ENCODE measurements at places on chromosomes 7 and 10.

DNA sequence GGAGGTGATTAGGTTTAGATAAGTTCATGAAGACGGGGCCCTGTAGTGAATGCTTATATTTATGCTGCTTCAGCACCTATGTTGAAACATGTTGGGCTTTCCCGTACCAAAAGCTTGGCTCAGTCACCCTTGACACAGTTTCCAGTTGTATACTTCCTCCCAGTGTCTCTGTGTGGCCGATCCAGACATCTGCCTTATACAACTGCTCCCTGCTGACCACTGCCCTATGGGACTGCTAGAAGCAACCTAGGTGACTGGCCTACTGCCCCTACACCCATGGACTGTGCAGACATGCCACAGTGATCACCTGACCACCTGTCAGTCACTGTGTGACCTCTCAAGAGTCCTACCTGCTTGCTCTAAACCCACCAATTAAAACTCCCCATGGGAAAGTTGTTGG is 22.6 kb upstream of the TSPAN13 start:
- H3K27ac ChIP-seq: no peak overlapping the region
- no peaks in the 10 kb centered on the region for H3K27me3 ChIP-seq
- DNase-seq: no peak

GRCh38 chr10:8778713-8779112 is 724.2 kb downstream of the GATA3 start:
- no peak overlapping the region for H3K27ac ChIP-seq
- H3K4me1 ChIP-seq: no peaks in the 10 kb centered on the region
- H3K36me3 ChIP-seq: no peaks in the 10 kb centered on the region
- H3K27me3 ChIP-seq: no peaks in the 10 kb centered on the region
- no peak for DNase-seq

GRCh38 chr10:113033991-113034390 is 83.9 kb downstream of the TCF7L2 start:
- no peaks in the 10 kb centered on the region for H3K36me3 ChIP-seq
- DNase-seq: no peak
- no peaks in the 10 kb centered on the region for H3K4me1 ChIP-seq
- H3K27ac ChIP-seq: no peak overlapping the region
- H3K4me3 ChIP-seq: no peak overlapping the region

- H3K27me3 ChIP-seq: no peaks in the 10 kb centered on the region
- no peak overlapping the region for H3K4me3 ChIP-seq
- no peaks in the 10 kb centered on the region for H3K4me1 ChIP-seq
- no peak for DNase-seq
- no peak overlapping the region for H3K27ac ChIP-seq
Measured at GRCh38 chr10:35789996-35790395, 147.9 kb upstream of the FZD8 start.

GRCh38 chr10:112784022-112784461 is 166.0 kb upstream of the TCF7L2 start:
- H3K4me1 ChIP-seq: no peaks in the 10 kb centered on the region
- no peaks in the 10 kb centered on the region for H3K36me3 ChIP-seq
- no peak for DNase-seq
- H3K4me3 ChIP-seq: no peak overlapping the region
- no peak overlapping the region for H3K27ac ChIP-seq

- no peak overlapping the region for H3K27ac ChIP-seq
- no peaks in the 10 kb centered on the region for H3K4me1 ChIP-seq
- no peak for DNase-seq
- H3K36me3 ChIP-seq: no peaks in the 10 kb centered on the region
Measured at GRCh38 chr10:53314876-53315275, 542.3 kb upstream of the MBL2 start.

DNA sequence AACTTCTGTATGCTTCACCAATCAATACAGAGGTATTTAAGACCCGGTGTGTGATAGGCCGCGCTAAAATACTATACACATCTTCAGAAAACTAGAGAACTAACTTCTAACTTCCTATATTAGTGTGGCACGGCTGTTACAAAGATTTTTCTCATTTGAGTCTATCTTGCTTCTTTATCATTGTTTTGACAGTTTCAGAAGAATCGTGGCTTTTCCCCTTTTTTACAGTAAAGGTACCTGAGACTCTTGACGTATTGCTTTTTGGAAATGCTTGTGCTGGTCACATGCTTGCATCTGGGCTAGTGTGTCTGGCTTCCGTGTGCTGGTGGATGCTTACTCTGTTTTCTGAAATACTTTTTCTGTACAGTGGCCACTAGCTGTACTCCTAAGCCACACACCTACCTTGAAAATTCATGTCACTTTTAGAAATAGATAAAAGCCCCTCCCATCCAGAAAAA is 12.7 kb downstream of the IKZF1 start:
- H3K27ac ChIP-seq: no peak overlapping the region
- no peak for DNase-seq
- H3K27me3 ChIP-seq: no peaks in the 10 kb centered on the region

DNA sequence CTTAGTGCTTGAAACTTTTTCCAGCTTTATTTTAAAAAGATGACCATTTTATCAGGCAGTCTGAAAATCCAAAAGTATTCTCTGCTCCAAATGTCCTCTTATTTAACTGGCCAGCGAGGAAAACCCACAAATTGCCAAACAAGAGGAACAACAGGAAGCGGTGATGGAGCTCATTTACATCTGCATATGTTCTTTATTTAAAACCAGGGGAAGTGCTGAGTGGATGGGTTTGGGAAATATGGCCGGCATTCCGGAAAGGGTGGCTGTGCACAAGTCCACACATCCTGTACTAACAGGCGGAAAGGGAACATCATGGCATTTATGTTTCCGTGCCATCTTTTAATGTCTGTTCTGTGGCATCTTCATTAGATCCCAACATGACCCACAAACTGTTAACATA is 974.5 kb downstream of the LRMDA start:
- no peaks in the 10 kb centered on the region for H3K27me3 ChIP-seq
- no peaks in the 10 kb centered on the region for H3K36me3 ChIP-seq
- H3K4me3 ChIP-seq: no peak overlapping the region
- H3K4me1 ChIP-seq: no peaks in the 10 kb centered on the region
- H3K27ac ChIP-seq: no peak overlapping the region
- no peak for DNase-seq

- no peak for DNase-seq
- no peaks in the 10 kb centered on the region for H3K36me3 ChIP-seq
- H3K4me1 ChIP-seq: no peaks in the 10 kb centered on the region
- no peak overlapping the region for H3K27ac ChIP-seq
Measured at GRCh38 chr7:31074403-31075085, 22.4 kb downstream of the ADCYAP1R1 start.

DNA sequence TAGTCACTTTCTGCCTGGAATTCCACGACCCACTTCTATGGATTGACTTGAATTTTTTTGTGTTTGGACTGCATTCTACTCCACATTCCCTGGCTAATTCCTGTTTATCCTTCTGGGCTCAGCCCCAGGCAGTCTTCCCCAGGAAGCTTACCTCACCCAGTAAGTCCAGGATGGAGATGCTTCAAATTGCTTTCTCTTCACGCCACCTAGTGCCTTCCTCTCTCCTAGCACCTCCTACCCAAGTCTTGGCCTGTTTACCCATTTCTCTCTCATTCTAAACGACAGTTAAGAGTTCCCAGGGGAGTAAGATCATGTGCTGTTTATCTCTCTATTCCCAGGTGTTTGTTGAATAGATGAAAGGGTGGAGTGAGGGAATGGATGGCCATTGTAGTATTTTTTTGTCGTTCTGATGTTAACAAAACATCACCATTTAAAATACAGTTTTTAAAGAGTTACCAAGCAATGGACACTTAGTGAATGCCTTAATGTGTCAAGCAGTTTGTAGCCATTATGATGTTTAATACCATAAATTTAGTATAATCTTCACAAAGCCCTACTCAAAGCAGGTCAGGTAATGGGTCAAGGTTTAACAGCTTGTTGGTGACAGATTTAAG is 45.5 kb upstream of the TARP start:
- no peak overlapping the region for H3K4me3 ChIP-seq
- H3K27ac ChIP-seq: no peak overlapping the region
- no peaks in the 10 kb centered on the region for H3K36me3 ChIP-seq
- H3K27me3 ChIP-seq: no peaks in the 10 kb centered on the region
- no peaks in the 10 kb centered on the region for H3K4me1 ChIP-seq

- H3K4me1 ChIP-seq: no peaks in the 10 kb centered on the region
- no peaks in the 10 kb centered on the region for H3K36me3 ChIP-seq
Measured at GRCh38 chr10:35916791-35917190, 274.7 kb upstream of the FZD8 start.

DNA sequence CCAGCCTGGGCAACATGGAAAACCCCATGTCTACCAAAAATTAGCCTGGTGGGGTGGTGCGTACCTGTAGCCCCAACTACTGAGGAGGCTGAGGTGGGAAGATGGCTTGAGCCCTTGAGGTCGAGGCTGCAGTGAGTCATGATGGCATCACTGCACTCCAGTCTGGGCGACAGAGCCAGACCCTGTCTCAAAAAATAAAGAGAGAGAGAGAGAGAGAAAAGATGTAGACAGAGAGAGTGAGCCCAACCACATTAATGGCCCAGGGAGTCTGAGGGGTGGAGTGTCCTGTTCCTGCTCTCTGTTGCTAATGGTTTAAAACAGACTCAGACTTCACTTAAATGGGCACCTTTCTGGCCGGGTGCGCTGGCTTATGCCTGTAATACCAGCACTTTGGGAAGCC is 455.7 kb upstream of the GALNT17 start:
- DNase-seq: no peak
- H3K27me3 ChIP-seq: peaks cover 6% of the 10 kb centered on the region
- peaks cover 1% of the 10 kb centered on the region for H3K4me1 ChIP-seq
- no peak overlapping the region for H3K27ac ChIP-seq
- no peak overlapping the region for H3K4me3 ChIP-seq

GRCh38 chr10:4514445-4515108 is 311.4 kb upstream of the AKR1E2 start:
- H3K4me1 ChIP-seq: no peaks in the 10 kb centered on the region
- no peak overlapping the region for H3K4me3 ChIP-seq
- H3K27ac ChIP-seq: no peak overlapping the region

GRCh38 chr7:66016131-66016461 is 34.1 kb upstream of the GUSB start:
- no peaks in the 10 kb centered on the region for H3K36me3 ChIP-seq
- H3K27me3 ChIP-seq: no peaks in the 10 kb centered on the region
- DNase-seq: no peak
- H3K4me3 ChIP-seq: no peak overlapping the region

GRCh38 chr10:63268149-63268797 is 135.1 kb downstream of the NRBF2 start:
- no peaks in the 10 kb centered on the region for H3K4me1 ChIP-seq
- no peak for DNase-seq
- H3K27ac ChIP-seq: peak overlapping the region; percentile 83
- no peaks in the 10 kb centered on the region for H3K36me3 ChIP-seq

- DNase-seq: no peak
- H3K4me3 ChIP-seq: no peak overlapping the region
- H3K27ac ChIP-seq: no peak overlapping the region
- peaks cover 8% of the 10 kb centered on the region for H3K4me1 ChIP-seq
Measured at GRCh38 chr7:44280636-44280992, 44.8 kb downstream of the CAMK2B start.

GRCh38 chr7:21071561-21072501 is 285.1 kb upstream of the SP8 start:
- H3K27me3 ChIP-seq: no peaks in the 10 kb centered on the region
- no peaks in the 10 kb centered on the region for H3K4me1 ChIP-seq
- H3K36me3 ChIP-seq: no peaks in the 10 kb centered on the region
- no peak for DNase-seq
- H3K27ac ChIP-seq: no peak overlapping the region
- H3K4me3 ChIP-seq: no peak overlapping the region

- no peaks in the 10 kb centered on the region for H3K27me3 ChIP-seq
- no peaks in the 10 kb centered on the region for H3K4me1 ChIP-seq
- no peak for DNase-seq
- no peak overlapping the region for H3K27ac ChIP-seq
Measured at GRCh38 chr7:71842381-71842780, 569.8 kb downstream of the CALN1 start.

DNA sequence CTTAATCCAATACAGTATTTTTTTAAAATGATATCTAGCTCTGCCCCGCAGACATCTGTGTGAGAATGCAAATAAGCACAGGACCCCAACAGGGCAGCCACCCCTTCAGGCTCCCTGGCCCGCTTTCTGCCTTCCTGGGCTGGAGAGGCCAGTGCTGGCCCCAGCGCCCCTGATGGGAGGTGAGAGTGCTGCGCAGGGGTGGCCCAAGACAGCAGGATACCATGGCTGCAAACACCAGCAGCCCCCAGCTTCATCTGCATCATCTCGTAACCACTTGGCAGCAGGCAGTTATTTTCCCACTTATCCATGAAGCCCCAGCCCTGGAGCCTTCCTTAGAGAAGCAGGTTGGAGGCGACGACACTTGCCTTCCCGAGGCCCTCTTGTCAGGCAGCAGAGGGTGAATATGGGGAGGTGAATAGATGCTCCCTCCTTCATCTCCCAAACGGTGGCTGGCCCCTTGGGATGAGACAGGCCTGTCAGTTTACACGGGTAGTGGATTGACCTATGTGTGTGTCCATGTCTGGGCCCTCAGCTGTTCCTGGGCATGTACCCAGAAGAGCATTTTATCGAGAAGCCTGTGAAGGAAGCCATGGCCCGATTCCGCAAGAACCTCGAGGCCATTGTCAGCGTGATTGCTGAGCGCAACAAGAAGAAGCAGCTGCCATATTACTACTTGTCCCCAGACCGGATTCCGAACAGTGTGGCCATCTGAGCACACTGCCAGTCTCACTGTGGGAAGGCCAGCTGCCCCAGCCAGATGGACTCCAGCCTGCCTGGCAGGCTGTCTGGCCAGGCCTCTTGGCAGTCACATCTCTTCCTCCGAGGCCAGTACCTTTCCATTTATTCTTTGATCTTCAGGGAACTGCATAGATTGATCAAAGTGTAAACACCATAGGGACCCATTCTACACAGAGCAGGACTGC is 71.2 kb downstream of the ALOX5 start:
- no peak overlapping the region for H3K27ac ChIP-seq
- H3K4me1 ChIP-seq: no peaks in the 10 kb centered on the region
- no peak for DNase-seq
- H3K36me3 ChIP-seq: no peaks in the 10 kb centered on the region

DNA sequence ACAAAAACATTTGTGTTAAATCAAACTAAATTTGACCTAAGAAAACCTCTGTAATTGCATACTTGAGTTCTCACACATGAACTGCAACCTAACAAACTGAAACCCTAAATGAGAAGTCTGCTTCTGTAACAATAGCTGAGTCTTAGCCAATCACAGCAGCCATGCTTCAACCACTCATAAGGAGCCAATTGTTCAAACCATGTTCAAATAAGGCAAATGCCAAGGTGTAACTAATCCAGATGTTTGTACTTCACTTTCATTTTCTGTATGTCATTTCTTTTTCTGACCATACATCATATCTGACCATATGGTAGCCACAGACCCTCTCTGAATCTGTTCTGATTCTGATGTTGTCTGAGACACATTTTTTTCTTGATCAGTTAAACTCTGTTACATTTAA is 47.5 kb upstream of the ANTXRL start:
- H3K4me3 ChIP-seq: no peak overlapping the region
- no peaks in the 10 kb centered on the region for H3K4me1 ChIP-seq
- H3K36me3 ChIP-seq: no peaks in the 10 kb centered on the region
- no peak for DNase-seq
- H3K27me3 ChIP-seq: no peaks in the 10 kb centered on the region
- H3K27ac ChIP-seq: no peak overlapping the region

GRCh38 chr7:94482796-94483195 is 26.8 kb upstream of the CASD1 start:
- DNase-seq: no peak
- no peaks in the 10 kb centered on the region for H3K36me3 ChIP-seq
- H3K27me3 ChIP-seq: no peaks in the 10 kb centered on the region

- H3K27ac ChIP-seq: no peak overlapping the region
- H3K4me3 ChIP-seq: no peak overlapping the region
- H3K27me3 ChIP-seq: no peaks in the 10 kb centered on the region
- H3K36me3 ChIP-seq: no peaks in the 10 kb centered on the region
- H3K4me1 ChIP-seq: no peaks in the 10 kb centered on the region
Measured at GRCh38 chr7:117875566-117875965, 2.3 kb upstream of the CTTNBP2 start.

- no peak overlapping the region for H3K4me3 ChIP-seq
- no peaks in the 10 kb centered on the region for H3K36me3 ChIP-seq
- no peaks in the 10 kb centered on the region for H3K4me1 ChIP-seq
- no peak for DNase-seq
Measured at GRCh38 chr7:112172870-112173567, 33.2 kb downstream of the DOCK4 start.
